ENCODE measurements at places on chromosomes 6 and 20.

- DNase-seq: no peak
These were observed 45.7 kb downstream of the SLC35A1 start for GRCh38 chr6:87518453-87518852.

- DNase-seq: no peak
These were observed 310.6 kb upstream of the RSPO3 start for GRCh38 chr6:126807876-126808275.

GRCh38 chr20:32444474-32445220, 86.5 kb downstream of the ASXL1 start:
- no peak for DNase-seq

GRCh38 chr20:54228841-54229240, 21.0 kb downstream of the PFDN4 start:
- no peak for DNase-seq

DNA sequence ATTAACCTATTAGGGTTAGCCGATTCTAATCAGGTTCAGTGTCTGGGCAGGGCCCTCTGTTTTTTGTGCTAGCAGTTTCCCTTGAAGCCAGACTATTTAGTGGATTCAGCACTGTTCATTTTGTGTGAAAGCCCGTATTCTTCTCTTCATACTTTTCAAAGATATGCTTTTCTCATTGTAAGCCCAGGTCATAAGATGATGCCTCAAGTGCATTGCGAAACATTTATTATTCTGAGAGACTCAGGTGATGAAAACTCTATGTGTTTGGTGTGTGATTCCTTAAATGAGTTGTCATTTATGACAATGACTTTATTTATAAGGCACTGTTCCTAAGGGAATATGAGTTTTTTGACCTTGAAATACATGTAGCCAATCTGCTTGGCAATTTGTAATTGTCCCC, 851.0 kb upstream of the FLRT3 start:
- DNase-seq: no peak

DNA sequence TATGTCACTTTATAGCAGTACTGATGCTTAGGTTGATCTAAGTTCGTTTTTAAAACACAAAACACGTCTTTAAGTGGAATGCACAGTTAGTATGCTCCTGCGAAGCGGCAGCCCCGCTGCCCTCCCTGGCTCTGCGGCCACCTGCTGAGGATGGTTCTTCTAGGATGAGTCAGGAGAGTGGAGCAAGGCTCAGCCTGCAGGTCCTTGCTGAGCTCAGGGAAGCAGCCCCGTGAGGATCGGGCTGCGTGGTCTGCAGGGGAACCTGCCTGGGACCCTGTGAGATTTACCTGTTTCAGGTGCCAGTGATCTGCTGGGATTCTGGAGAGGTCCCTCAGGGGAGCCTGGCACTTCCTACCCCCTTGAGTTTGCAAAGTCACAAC, 57.5 kb downstream of the SYNJ2 start:
- no peak for DNase-seq

- no peak for DNase-seq
These were observed 203.5 kb upstream of the CITED2 start for GRCh38 chr6:139577763-139578604.

DNA sequence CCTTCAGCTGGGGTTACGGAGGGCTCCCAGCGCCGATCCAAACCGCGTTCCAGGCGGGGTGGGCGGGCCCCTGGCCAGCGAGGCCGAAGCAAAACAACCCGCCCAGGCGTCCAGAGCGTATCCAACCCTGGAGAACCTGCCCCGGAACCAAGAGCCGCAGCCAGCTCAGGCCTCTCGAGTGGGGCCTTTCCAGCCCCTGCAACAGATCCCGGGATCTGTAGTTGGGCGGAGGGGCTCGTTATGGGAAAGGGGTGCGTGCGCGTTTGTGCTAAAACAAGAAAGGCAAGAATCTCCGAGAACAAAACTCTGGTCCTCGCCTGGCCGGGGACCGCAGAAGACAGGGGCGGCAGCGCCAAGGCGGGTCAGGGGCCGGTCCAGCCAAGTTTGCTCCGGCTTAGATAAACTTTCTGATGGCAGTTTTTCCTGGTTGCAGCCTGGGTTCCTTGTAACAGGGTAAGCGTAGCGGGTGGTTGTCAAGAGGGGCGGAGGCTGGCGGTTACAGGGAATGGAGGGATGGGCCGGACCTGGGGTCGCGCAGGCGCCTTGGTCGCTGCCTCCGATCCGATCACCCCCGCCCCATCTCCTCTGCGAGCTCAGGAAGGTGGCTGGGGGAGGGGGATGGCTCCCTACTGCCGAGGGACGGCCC, 448 bp upstream of the RIN2 start:
- peak; percentile 72 for DNase-seq

GRCh38 chr20:56454754-56455153, 13.7 kb upstream of the RTF2 start:
- no peak for DNase-seq

GRCh38 chr20:45461225-45461624, 8.3 kb upstream of the WFDC2 start:
- DNase-seq: no peak

GRCh38 chr20:23151008-23151703, 65.0 kb upstream of the CD93 start:
- no peak for DNase-seq

DNA sequence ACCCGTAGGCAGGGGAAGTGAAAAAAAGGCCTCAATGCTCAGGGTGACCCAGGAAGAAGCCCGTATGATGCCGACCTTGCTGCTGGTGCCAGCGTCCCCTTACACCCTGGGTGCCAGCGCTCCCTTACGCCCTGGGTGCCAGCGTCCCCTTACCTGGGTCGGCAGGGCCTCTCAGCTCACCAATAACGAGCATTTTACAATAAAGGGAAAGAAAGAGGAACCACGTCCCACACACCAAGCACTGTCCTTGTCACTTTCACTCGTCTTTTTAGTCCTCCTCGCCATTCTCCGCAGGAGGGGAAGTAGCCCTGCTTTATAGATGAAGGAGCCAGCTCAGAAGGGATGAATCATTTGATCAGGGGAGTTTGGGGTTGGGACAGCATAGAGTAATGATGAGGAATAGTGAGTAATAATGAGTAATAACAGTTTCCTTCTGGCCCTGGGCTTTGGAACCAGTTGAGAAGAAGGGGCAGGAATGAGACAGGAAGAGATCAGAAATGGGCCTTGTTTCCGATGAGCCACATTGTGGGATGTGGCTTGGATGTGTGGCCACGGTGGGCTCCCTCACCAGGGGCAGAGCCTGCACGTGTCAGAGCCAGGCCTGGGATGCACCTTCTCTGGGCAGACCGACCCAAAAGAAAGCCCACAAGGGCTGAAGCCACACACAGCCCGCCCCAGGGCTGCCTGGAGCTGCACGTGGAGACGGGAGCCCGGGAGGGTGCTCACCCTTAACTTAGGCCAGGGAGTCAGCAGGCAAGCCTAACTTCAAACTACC, 75.7 kb downstream of the SYNJ2 start:
- no peak for DNase-seq

DNA sequence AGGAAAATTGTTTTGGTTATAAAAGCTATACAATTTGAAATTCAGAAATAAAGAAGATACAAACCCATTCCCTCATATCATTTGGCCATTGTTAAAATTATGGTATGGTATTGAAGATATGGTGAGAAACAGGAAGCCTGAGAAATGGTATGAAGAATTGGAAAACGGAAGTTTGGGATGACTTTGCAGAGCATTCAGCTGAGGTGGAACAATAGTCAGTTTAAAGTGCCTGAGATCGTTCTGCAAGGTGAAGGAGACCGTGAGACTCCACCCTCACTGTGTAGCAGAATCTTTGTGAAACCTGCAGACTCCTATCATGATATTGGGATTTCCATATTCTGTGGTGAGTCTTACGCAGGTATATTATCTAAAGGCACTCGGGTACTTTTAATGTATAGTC, 97.3 kb downstream of the ADGRB3 start:
- DNase-seq: no peak

GRCh38 chr6:113697632-113698410, 159.3 kb upstream of the MARCKS start:
- no peak for DNase-seq

DNA sequence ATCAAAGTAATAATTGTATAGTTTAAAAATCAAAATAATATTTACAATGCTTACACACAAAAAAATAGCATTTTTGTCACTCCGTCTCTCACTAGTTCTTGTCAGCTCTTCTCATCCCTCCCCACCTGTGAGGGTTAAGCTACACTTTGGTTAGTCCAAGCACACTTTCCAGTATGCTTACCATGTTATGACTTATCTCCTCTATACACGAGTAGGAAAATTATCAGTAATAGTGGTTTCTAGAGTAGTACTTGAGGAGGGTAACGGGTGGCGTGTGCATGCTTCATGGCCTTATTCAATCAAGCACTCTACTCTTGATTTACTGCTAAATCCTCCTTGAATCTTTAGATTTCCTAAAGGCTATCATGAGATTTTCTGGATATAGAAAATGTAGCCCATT, 443.7 kb downstream of the UTRN start:
- DNase-seq: no peak

DNA sequence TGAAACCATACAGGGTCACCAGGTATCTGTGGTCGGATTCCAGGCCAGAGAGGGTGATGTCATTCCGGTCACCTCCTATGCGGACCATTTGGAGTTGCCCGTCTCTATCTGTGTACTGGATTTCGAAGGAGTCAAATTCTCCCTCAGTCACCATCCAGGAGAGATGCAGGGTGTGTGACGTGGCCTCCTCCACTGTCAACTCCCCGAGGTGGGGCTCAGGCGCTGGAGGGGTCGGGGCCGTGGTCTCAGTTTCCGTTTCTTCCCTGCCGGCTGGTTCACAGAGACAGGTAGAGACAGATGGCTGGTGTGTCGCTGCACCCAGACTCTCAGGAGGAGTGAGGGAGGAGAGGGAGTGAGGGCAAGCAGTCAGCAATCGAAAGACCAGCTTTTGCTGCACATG, 30.7 kb downstream of the CYP21A2 start:
- DNase-seq: no peak

DNA sequence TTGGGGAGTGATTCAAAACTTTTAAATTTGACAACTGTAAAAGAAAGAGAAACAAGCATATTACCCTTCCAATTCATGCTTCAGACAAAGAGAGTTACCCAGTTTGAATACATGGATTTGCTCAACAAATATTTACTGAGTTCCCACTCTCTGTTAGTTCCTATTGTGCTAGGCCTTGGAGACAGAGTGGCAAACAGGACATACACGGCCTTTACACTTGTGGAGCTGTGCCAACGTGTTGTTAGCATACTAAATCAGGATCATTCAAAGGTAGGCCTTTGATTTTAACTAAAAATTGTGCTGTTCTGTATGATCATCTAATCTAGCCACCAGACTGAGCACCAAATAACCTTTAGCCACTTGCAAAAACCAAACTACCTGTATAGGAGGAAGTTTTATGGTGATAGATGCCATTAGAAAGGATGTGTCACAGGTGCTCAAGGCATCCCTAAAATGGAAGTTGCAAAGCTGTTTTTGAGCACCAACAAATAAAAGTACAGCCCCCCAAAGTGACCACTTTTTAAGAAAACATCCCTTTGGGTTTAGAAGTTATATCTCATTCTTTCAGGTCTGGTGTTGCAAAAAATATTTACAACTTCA, 84.5 kb downstream of the CHD6 start:
- no peak for DNase-seq

DNA sequence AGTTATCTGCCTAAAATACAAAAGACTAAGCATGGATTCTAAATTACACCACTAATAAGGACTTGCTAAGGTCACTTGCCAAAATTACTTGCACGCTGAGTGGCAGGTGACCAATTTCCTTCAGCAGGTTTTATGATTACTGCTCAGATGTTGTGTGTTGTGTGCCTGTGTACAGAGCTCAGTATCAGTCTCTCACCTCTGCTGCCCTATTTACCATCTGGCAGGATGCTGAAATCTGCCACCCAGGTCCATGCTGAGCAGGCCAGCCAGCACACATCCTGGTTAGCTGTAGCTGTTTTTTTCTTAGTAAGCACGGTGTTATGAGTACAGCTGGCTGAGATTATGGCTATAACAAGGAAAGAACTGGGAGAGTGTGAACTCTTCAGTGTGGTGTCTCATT, 34.0 kb downstream of the ELOVL4 start:
- no peak for DNase-seq

GRCh38 chr20:36275441-36276189, 30.5 kb upstream of the DLGAP4 start:
- no peak for DNase-seq

DNA sequence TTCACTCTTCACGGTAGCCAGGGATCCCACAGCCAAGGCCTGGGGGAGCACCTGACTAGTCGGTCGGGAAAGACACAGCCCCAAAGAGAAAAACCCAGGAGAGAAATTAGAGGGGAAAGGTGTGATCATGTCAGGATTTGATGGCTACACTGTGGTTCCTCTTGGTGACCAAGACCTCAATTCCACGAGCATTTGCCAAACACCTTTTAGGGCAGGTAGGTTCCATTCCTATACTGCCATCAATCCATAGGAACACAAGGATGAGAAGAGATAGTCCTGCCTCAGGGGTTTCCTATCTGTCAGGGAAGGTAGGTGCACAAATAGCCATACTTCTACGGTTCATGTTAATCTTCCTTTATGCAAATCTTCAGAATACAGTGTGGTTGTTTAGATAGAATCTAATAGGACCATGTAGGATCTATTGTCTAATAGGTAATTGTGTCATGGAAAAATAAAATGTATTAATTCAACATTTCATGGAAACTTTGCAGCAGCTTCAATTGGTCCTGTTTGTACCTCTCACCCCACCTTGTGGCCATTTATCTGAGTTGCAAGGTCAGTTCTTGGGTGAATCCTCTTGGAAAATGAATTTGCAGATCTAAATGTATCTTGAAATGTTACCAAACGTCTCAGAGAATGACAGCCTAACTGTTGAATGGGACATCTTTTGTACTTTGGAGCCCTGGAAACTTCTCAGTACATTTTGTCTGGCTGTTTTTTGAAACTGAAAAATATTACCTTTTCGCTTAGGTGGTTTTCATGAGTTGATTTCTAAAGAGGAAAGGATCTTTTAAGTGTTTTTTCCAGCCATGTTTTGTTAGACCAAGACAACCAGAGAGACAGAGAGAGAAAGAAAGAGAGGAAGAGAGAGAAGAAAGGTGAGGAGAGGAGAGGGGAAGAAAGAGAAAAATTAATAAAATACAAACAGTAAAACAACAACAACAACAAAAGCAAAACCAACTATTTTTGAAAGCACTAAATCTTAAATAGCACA, 33.7 kb upstream of the IYD start:
- DNase-seq: peak; percentile 13

DNA sequence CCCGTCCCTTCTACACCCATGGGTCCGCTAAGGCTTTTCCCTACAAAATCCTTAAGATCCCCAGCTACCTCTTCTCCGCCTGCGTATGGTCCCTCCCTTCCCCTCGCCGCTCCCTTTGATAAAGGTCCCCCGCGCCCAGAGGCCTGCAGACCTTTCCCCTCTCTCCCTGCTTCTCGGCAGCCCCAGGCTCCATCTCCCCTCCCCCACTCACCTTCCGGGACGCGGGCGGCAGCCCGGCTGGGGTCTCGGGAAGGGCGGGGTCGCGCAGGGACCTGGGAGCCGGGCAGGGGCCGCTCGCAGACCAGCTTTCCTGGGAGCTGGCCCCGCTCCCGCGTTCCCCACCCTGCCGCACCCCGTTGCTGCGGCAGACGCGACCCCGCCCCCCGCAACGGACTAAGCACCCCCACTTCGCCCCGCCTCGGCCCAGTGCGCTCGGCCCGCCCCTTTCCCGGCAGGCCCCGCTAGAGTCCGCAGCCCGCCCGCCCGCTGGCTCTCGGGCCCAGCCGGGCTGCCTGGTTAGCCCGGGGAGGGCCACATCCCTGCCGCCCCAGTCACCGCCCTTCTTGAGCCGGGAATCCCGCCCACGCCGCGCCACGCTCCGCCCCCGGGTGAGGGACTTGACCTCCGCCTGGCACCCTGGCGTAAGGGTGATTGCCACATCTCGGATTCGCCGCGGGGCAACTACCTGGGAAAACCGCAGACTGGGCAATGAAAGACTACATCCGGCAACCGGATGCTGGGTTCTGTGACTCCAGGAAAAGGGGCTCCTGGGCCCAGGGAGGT, at the start of gene FLOT1:
FLOT1 (minus strand) TSS at position 372 of the 783 bp plus-strand sequence. CDS start 498 bp downstream, outside the sequence.
- DNase-seq: peak; percentile 79
